GM04504 (cell line): ENCODE measurements at places on chromosomes 5 and 9.
A peak's percentile ranks its signal among the peaks of the same experiment; 100 is the strongest.

GRCh38 chr5:63245271-63245670, 666.7 kb downstream of the LRRC70 start:
- no peak for DNase-seq

GRCh38 chr9:136886610-136887597, 588 bp downstream of the TRAF2 start:
- no peak for DNase-seq

GRCh38 chr9:114738581-114739316, 56.8 kb upstream of the TEX48 start:
- peak; percentile 74 for DNase-seq

- DNase-seq = no peak
These were observed 1349.5 kb downstream of the EFNA5 start for GRCh38 chr5:106321242-106321641.

GRCh38 chr5:135242021-135242865, 156.8 kb downstream of the MACROH2A1 start:
- DNase-seq = no peak

GRCh38 chr5:56050551-56051255, 55.9 kb upstream of the IL6ST start:
- no peak for DNase-seq

GRCh38 chr5:37735649-37736347, 104.0 kb downstream of the GDNF start:
- DNase-seq = no peak

GRCh38 chr9:99335280-99335679, 113.2 kb downstream of the SEC61B start:
- no peak for DNase-seq

DNA sequence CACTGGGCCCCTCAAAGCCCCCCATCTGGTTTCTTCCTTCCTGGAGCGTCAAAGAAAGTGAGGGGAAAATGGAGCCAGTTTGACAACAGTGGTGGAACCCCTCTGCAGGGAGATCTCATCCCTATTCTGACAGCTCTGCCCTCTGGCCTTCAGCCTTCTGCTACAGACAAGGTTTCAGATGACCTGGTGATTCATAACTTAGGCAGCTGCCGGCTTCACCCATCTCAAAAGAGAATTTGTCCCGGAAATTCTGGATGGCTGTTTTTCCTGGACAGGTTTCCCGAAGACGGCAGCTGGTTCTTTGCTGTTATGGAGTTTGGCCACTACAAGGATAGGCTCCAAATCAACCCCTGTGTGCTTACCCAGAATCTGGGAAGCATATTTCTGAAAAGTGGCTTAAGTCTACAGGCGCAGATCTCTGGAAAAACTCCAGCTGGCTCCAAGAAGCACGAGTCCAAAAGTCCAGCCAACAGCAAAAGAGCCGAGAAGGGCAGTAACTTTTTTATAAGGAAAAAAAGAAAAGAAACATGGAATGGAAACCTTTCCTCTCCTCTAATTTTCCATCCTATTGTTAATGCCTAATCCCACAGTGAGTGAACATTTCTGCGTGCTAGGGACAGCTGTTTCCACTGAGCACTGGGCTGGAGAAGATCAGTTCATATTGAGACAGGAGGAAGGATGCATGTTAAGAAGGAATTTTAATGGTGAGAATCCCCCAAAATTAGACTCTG, 54.5 kb downstream of the ZNF366 start:
- DNase-seq = peak; percentile 81

GRCh38 chr9:133419005-133419404, 1.2 kb upstream of the REXO4 start:
- no peak for DNase-seq

DNA sequence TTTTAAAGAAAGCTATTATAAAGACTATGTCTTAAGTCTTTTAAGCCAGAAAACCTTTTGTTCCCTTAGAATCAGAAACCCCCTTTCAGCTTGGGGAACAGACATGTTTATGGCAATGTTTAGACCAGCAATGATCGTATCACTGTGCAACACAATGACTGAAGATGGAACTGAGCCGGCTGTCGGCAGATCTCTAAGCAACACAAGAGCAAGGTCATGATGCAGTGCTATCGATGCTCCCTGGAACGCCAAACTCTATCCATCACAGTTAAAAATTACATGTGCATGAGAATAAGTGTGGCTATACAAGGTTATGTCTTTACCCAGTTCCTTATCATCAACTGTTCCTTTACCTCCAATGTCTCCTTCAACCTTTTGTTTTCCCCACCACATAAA, 1.8 kb upstream of the RNF44 start:
- no peak for DNase-seq

GRCh38 chr9:35661756-35662350, 3.1 kb downstream of the ARHGEF39 start:
- no peak for DNase-seq

GRCh38 chr9:136829981-136830885, 12.0 kb upstream of the AJM1 start:
- DNase-seq = no peak

DNA sequence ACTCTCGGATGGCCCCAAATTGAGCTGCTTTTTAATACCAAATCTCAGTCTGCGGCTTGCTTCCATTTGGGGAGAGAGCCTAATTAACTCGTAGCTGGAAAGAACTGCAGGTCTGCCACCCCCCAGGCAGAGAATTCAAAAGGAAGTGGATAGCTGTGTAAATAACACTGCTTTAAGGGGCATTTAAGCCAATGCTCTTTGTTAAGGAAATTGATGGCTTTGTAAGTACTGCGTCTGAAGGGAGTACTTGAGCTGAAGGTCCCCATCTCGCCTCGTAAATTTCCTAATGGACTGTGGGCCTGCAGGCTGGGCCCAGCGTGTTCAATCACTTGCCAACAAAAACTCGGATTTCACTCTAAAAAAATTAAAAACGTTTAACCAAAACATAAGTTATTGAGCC, 132.7 kb downstream of the PAPPA start:
- DNase-seq = no peak

GRCh38 chr9:9998491-9999287, 614.1 kb downstream of the PTPRD start:
- no peak for DNase-seq

- DNase-seq = no peak
These were observed 56.6 kb downstream of the NDUFS4 start for GRCh38 chr5:53616939-53617549.

- no peak for DNase-seq
These were observed 5.9 kb upstream of the EGR1 start for GRCh38 chr5:138459311-138459933.
